ENCODE measurements at places on chromosomes 1 and 21.

- no peak for DNase-seq
Observed at GRCh38 chr1:40036574-40036973, 4.0 kb upstream of the CAP1 start.

GRCh38 chr1:154453161-154453560 lies 48.0 kb downstream of the IL6R start:
- DNase-seq = no peak

DNA sequence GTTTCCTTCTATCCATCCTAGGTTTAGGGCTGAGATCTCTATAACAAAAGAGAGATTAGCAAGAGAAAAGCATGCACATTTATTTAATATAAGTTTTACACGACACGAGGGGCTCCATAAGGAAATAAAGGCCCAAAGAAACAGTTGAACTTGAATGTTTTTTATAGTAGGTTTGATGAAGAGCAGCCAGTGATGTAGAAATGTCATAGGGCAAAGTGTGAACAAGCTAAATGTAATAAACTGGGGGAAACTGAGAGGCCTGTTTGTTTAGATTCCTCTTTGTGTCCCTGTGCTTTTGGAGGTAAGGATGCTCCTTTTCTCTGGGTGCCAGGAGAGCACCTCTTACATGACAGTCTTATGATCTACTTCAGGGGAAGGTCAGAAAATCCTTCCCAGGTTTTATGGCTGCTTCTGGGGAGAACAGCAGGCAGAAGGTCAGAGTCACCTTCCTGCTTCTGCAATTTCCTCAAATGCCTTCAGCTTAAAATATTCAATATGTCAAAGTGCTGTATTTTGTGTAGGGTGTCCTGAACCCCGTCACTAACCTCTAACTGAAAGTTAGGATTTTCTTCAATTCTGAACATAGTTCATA lies 9.5 kb upstream of the HORMAD1 start:
- no peak for DNase-seq

DNA sequence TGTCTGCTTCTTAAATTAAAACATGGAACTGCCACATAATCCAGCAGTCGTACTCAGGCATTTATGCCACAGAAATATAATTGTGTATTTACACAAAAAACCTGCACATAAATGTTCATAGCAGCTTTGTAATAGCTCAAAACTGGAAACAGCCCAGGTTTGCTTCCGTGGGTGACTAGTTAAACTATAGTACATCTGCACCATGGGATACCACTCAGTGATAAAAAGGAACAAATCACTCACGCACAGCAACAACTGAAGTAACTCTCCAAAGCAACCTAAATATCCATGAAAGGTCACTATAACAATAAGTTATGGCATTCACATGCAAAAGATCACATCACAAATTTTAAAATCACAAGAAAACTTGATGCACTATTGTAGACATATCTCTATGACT lies 64.4 kb downstream of the KCNT2 start:
- DNase-seq = no peak

DNA sequence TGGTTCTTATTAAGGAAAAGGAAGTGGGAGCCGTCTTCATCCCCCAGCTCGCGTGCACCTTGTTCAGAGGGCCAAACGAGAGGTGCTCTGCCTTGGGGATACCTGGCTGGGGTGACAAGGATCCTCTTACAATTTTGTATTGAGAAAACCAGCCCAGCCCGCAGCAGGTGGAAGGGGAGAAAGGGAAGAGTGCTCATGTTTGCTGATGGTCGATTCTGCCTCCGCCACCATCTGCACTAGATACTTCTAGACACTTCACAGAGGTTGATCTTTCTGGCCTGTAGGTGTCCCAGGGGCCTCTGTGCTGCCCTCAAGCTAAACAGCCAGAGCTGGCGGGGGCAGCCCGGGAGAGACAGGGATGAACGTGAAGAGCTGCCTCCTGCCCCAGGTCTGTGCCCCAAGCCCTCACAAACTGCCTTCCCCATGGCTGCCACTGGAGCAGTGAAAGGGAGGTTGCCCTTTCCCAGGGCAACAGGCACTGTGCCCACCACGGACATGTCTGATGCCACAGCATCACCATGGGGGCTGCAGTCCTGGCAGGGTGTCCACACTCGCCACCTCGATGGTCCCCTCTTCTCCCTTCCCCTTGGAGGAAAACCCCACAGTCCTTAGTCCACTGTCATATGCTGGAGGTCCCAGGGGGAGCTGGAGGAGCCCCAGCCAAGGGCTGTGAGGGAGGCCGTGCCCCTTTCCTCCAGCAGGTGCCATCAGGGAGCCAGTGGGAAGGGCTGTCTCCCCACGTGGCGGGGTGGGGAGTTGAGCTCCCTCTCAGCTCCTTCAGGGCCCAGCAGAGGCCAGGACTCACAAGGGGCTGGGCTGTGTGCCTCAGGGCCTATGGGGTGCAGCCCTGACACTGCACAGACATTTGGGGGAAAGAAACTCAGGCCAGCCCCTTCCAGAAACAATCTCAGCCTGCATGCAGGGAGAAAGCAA lies 8.1 kb downstream of the ADPRS start:
- DNase-seq = no peak

Measured in cerebellar nuclear complex (tissue), 1 donor.